ENCODE measurements at places on chromosomes 16 and 17.
A peak's percentile ranks its signal among the peaks of the same experiment; 100 is the strongest.

DNA sequence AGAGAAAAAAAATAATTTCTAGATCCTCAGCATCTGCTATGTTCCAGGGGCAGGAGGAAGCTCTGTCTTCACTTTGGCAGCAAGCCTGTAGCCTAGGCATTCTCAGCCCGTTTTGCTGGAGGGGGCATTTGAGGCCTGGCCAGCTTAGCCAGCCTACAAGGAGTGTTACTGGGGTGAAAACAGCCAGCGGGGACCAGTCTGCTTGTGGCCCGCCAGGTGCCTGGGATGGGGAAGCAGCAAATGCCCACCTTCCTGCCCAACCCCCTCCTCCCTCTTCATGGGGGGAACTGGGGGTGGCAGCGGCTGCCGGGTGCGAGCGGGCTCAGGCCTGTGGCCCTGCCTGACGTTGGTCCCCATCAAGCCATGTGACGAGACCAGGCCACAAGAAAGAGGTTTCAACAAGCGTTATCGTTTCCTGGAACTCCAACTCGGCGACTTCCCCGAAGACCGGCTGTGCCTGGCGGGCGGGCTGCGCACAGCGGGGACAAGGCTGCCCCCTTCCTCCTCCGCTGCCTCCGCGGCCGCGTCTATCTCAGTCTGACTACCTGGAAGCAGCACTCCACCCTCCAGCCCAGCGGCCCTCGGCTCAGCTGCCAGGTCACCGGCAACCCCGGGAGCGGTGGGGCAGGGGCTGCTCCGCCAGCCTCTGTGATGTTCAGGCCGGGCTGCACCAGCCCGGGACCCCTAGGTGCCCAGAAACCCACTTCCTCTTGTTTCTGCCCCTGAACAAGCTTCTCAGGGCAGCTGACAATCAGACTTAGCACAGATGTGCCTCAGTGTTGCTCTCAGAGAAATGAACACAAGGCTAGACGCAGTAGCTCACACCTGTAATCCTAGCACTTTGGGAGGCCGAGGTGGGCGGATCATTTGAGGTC, 22.9 kb downstream of the SOCS1 start:
- no peak for DNase-seq

GRCh38 chr17:74917430-74917829, 5.6 kb downstream of the USH1G start:
- DNase-seq = no peak

DNA sequence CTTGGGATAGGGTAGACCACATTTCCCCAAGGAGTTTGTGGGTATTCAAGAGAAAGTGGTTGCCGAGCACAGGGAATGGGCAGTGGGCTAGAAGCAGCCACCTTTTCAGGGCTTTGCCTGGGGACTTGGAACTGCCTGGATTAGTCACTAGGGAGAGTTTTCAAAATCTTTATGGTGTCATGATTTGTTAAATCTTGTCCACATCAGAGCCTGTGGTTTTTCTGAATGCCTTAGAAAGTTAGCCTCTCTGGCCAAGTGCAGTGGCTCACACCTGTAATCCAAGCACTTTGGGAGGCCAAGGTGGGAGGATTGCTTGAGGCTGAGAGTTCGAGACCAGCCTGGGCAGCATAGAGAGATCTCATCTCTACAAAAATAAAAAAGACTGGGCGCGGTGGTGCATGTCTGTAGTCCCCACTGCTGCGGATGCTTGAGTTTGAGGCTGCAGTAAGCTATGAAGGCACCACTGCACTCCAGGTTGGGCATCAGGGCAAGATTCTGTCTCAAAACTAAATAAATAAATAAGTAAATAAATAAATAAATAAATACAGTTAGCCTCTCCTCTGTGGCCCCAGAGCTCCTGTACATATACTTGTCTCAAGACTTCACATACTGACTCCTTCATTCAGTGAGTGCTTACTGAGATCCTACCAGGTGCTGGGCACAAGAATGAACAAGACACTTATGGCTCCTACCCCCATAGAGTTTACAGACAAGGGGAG, 76.3 kb upstream of the HNF1B start:
- peak; percentile 44 for DNase-seq

- no peak for DNase-seq
These were observed 45.9 kb upstream of the MED13 start for GRCh38 chr17:62110923-62111484.

- no peak for DNase-seq
These were observed 14.8 kb upstream of the GPATCH8 start for GRCh38 chr17:44518032-44518431.

DNA sequence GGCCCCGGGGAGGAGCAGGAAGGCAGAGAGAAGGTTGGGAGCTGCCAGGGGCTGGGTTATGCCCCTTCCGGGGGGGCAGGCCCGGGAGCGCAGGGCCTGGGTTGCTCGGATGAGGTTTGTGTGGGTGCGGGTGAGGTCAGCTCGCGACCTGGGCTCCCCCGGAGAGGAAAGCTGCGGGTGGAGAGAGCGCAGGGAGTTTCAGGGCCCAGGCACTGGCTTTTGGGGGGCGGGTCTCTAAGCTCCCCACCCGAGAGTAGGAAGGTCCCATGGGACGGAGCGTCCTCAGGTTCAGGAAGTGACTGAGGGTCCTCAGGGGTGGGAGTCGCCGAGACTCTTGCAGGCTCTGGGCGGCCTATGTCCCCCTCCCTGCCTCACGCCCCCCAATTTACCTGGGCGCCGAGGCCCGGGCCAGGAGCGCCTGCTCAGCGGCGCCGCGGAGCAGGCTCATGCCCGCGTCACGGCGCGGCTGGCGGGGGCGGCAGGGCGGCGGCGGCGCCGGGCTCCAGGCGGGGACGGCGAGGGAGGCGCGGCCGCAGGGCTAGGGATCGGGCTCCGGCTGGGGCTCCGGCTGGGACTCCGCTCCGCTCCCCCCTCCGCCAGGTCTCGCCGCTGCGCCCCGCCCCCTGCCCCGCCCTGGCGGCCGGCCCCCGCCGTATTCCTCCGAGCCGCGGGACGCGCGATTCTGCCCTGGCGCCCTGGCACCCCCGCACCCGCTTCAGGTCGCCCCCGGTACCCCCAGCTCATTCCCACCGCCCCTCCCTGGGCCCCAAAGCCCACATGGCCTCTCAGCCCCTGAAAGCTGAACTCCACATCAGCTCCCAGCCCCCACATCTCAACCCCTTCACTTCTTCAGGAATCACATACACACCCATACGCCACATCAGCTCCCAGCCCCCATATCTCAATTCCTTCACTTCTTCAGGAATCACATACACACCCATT, at the start of gene DOK4:
TSS of gene DOK4 (minus strand) at position 578 of the 942 bp plus-strand sequence. CDS start 6,986 bp downstream, outside the sequence.
- DNase-seq = peak; percentile 21

- no peak for DNase-seq
These were observed 13.3 kb upstream of the FZD2 start for GRCh38 chr17:44543905-44544523.
